Upper lobe of right lung (tissue), 1 donor: ENCODE measurements at places on chromosomes 12 and 14.

DNA sequence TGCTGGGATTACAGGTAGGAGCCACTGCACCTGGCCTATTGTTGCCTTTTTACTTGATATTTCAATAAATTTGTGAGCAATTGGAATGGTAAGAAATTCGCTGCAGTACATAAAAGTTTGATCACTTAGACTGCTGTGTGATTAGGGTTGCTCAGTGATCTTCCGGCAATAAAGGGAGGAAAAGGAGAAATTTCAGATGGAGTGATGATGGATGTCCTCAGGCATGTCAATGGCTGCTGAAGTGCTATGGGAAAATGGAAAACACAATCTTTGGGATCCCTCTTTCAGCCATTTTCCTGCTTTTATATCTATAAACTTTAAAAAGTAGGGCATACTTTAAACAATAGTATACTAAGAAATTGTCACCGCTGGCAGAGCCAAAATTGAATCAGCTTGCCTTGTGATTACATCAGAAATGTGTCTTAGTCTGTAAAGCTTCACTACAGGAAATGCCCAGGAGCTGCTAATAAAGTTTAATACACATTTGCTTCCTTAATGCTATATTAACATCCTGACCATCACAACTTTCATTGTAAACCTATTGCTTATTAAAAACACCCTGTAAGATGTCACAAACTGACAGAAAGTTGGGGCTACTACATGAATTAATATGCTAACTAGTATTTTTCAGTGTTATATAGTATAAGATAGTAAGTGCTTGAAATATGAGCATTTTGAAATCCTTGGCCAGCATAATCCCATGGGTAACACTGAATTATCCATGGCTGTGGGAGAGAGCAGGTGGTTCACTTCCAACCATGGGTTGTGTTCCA is 13.7 kb upstream of the FBXL14 start:
- no peak for DNase-seq
- H3K27ac ChIP-seq: no peak overlapping the region
- peaks cover 18% of the 10 kb centered on the region for H3K4me1 ChIP-seq
- no peak overlapping the region for H3K4me3 ChIP-seq
- no peaks in the 10 kb centered on the region for H3K27me3 ChIP-seq
- no peaks in the 10 kb centered on the region for H3K36me3 ChIP-seq

DNA sequence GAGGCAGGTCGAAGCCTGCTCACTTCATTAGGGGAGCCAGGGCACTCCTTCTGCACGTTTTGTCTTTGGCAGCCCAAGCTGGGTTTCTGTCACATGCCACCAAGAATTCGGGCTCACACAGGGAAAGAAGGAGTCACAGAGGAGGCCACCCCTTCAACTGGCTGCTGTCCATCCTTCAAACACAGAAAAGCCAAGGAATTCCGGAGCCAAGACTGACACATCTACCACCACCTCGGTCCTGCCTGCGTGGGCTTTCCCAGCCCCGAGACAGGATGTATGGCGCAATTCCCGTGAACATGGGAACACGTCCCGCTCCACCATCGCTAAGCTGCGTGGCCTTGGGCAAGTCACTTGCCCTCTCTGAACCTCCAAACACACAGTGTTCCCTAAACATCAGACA is 70.4 kb downstream of the NCOR2 start:
- H3K36me3 ChIP-seq: peaks cover 19% of the 10 kb centered on the region
- no peak overlapping the region for H3K4me3 ChIP-seq
- no peak for DNase-seq
- H3K4me1 ChIP-seq: peaks cover 42% of the 10 kb centered on the region

- no peak overlapping the region for H3K27ac ChIP-seq
- no peak overlapping the region for H3K4me3 ChIP-seq
- H3K36me3 ChIP-seq: no peaks in the 10 kb centered on the region
- peaks cover 27% of the 10 kb centered on the region for H3K4me1 ChIP-seq
Observed at GRCh38 chr12:89951050-89951693, 242.5 kb upstream of the ATP2B1 start.

- peaks cover 7% of the 10 kb centered on the region for H3K4me1 ChIP-seq
- no peaks in the 10 kb centered on the region for H3K27me3 ChIP-seq
- H3K4me3 ChIP-seq: no peak overlapping the region
- H3K27ac ChIP-seq: no peak overlapping the region
- DNase-seq: peak; percentile 11
- no peaks in the 10 kb centered on the region for H3K36me3 ChIP-seq
Observed at GRCh38 chr12:110254971-110255540, 26.0 kb upstream of the ATP2A2 start.

DNA sequence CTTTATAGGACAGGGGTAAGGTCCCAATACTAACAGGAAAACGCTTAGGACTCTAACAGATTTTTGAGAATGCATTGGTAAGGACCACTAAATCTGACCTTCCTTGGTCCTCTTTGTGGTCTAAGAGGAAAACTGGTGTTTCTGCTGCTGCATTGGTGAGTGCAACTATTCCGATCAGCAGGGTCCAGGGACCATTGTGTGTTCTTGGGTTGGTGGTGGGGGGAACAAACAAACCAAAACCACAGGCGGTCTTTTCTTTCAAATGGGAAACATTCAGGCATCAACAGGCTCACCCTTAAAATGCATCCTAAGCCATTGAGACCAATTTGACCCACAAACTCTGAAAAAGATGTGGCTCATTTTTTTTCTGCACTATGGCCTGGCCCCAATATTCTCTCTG is 20.7 kb downstream of the EPYC start:
- no peaks in the 10 kb centered on the region for H3K27me3 ChIP-seq
- H3K27ac ChIP-seq: no peak overlapping the region
- H3K4me3 ChIP-seq: no peak overlapping the region
- DNase-seq: no peak
- no peaks in the 10 kb centered on the region for H3K4me1 ChIP-seq
- no peaks in the 10 kb centered on the region for H3K36me3 ChIP-seq

- no peak overlapping the region for H3K4me3 ChIP-seq
- H3K4me1 ChIP-seq: no peaks in the 10 kb centered on the region
- H3K27me3 ChIP-seq: peaks cover 4% of the 10 kb centered on the region
- H3K36me3 ChIP-seq: no peaks in the 10 kb centered on the region
- no peak overlapping the region for H3K27ac ChIP-seq
Observed at GRCh38 chr12:66688846-66689439, 10.1 kb upstream of the GRIP1 start.

- DNase-seq: no peak
- no peak overlapping the region for H3K27ac ChIP-seq
- no peaks in the 10 kb centered on the region for H3K36me3 ChIP-seq
- H3K4me3 ChIP-seq: no peak overlapping the region
- H3K27me3 ChIP-seq: no peaks in the 10 kb centered on the region
Observed at GRCh38 chr12:94704452-94705306, 54.3 kb upstream of the TMCC3 start.

DNA sequence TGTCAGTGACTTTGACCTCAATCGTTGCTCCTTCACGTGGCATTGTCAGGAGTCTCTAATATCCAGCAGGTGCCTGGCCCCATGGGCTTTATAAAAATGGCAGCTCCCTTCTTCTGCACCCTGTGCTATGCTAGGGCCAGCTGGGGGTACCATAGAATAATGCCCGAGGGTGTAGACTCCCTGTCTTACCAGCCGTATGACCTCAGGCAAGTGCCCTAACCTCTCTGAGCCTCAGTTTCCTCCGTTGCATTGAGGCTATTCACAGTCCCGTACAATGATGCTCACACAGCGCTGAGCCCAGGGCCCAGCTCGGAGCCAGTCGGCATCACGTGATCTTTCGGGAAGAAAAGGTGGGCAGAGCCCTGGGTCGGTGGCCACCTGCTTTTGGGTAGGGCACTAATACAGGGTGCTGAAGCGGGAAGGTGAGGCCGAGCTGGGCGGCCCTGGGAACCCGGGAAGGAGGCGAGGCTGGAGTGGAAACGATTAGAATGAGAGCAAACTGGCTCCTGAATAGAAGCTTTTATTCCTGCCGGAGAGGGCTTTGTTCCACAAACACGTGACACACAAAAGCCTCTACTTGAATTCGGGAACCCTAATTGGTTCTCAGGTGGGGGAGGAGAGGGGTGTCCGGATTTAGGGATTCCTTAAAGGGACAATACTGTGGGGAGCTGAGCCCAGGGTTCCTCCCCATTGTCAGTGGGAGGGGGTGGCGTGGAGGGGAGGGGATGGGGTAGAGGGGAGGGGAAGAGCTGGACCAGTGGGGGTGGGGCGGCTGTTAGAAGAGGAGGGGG is 19.9 kb upstream of the MSI1 start:
- no peak overlapping the region for H3K27ac ChIP-seq
- peaks cover 22% of the 10 kb centered on the region for H3K27me3 ChIP-seq
- no peaks in the 10 kb centered on the region for H3K4me1 ChIP-seq
- no peaks in the 10 kb centered on the region for H3K36me3 ChIP-seq

DNA sequence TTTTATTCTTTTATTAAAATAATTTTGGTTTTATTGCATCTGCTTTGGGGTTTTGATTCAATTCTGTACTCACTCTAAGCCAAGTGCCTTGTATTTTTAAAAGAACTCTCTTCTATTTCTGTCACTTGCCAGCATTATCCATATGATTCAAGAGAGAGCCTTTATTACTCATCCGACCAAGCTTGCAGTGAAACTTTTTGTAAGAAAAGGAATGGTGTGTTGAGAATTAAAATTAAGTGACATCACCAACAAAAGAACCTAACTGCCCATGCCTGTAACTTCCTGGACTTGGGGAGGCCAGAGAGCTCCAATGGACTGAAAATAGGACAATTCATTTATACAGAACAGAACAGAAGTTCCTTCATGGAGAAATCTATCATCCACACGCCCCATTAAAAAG is 52.1 kb downstream of the GALNT4 start:
- no peaks in the 10 kb centered on the region for H3K27me3 ChIP-seq
- H3K4me3 ChIP-seq: no peak overlapping the region
- no peak for DNase-seq
- H3K27ac ChIP-seq: no peak overlapping the region
- H3K36me3 ChIP-seq: no peaks in the 10 kb centered on the region

DNA sequence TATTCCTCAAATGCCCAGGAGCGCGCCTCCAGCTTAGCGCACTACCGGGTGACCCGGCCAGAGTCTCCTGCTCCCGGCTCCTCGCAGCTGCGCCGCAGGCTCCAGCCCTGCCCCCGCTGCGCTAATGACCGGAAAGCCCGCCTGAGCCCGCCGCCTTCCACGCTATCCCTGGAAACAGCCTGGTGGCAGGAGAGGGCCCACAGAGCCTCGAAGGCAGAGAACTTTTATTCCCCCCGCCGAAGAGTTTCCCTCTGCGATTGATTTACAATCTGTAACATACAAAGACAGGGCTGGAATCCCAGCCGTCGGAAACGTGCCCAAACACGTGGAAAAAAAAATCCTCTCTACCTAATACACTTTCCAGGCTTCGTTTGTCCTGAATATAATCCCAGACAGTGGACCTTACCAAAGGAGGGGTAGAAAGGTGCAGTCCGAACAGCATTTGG is 1.5 kb downstream of the COL2A1 start:
- DNase-seq: no peak
- H3K27ac ChIP-seq: no peak overlapping the region
- peaks cover 91% of the 10 kb centered on the region for H3K27me3 ChIP-seq
- H3K4me1 ChIP-seq: peaks cover 42% of the 10 kb centered on the region
- peak overlapping the region; percentile 3 for H3K4me3 ChIP-seq

DNA sequence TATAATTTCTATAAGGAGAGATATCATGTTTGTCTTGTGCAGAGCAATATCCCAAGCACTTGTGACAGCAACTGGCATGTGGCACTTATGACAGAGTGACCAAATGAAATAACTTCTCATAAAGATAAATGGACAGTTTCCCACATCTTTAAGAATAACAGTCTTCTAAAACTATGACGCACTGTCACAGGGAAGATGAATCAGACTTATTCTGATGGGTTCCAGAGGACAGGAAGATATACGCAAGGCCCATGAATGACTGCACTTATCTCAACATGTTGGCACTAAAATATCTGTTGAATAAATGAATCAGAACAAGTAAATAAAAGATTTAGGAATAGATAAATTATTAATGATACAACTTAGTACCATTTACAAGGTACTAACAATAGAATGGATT is 465.8 kb upstream of the SYT1 start:
- H3K27me3 ChIP-seq: no peaks in the 10 kb centered on the region
- no peak for DNase-seq
- H3K27ac ChIP-seq: no peak overlapping the region
- no peak overlapping the region for H3K4me3 ChIP-seq

GRCh38 chr14:63551332-63551731 is 8.2 kb upstream of the PPP2R5E start:
- no peaks in the 10 kb centered on the region for H3K36me3 ChIP-seq
- H3K27ac ChIP-seq: no peak overlapping the region
- H3K27me3 ChIP-seq: no peaks in the 10 kb centered on the region
- H3K4me1 ChIP-seq: no peaks in the 10 kb centered on the region
- DNase-seq: no peak

- no peak overlapping the region for H3K27ac ChIP-seq
- DNase-seq: no peak
- no peaks in the 10 kb centered on the region for H3K36me3 ChIP-seq
- peaks cover 6% of the 10 kb centered on the region for H3K27me3 ChIP-seq
Observed at GRCh38 chr14:54259821-54260220, 137.0 kb upstream of the CDKN3 start.

DNA sequence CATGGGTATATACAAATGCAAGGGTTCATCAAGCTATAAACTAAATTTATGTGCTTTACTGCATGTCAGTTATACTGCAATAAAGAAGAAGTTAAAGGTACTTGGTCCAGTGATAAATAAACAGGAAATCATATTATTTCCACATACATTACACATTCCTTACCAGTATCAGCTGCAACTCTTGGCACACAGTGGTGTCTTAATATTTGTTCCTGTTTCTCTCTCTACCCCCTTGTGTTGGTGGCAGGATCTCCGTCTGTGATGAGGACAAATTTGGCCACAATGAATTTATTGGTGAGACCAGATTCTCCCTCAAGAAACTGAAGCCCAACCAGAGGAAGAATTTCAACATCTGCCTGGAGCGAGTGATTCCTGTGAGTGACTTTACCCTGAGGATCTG is 19.2 kb upstream of the OAS1 start:
- H3K27me3 ChIP-seq: peaks cover 4% of the 10 kb centered on the region
- H3K4me3 ChIP-seq: no peak overlapping the region
- H3K36me3 ChIP-seq: no peaks in the 10 kb centered on the region

- no peak for DNase-seq
- no peaks in the 10 kb centered on the region for H3K4me1 ChIP-seq
- no peak overlapping the region for H3K4me3 ChIP-seq
- no peak overlapping the region for H3K27ac ChIP-seq
- H3K27me3 ChIP-seq: no peaks in the 10 kb centered on the region
Observed at GRCh38 chr12:120798696-120799095, 73.1 kb downstream of the ACADS start.

DNA sequence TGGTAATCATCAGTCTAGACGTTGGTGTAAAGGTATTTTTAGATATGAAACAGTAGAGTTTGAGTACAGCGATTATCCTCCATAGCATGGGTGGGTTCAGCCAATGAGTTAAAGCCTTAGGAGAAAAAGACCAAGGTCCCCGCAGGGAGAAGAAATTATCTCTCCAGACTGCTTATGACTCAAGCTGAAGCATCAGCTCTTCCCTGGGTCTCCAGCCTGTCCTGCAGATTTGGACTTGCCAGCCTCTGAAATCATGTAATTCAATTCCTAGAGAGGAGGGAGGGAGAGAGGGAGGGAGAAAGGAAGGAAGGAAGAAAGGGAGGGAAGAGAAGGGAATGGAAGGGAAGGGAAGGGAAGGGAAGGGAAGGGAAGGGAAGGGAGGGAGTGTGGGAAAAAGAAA is 12.0 kb upstream of the DTX1 start:
- no peak for DNase-seq
- no peaks in the 10 kb centered on the region for H3K4me1 ChIP-seq
- H3K36me3 ChIP-seq: no peaks in the 10 kb centered on the region
- peaks cover 3% of the 10 kb centered on the region for H3K27me3 ChIP-seq
